ENCODE measurements at places on chromosomes 7 and 10.

- DNase-seq: no peak
Observed at GRCh38 chr7:17022920-17023319, 141.1 kb upstream of the AGR3 start.

DNA sequence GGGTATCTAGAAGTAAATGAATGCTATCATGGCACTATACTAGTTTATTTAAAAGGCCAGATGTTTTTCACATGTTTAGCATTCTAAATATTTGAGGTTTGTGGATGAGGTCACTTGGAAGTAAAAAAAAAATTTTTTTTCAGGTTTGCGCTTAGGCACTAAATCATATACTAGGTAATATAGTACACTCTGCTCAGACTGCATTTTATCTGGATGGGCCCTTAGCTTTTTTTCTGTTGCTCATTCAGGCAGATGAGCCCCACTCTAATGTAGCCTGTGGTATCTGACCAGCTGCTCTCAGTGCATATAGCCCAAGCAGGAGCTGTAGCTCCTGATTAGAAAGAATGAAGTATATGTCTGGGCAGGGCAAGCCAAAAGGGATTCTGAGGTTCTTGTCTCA lies 210.1 kb downstream of the AUTS2 start:
- DNase-seq: peak; percentile 21

DNA sequence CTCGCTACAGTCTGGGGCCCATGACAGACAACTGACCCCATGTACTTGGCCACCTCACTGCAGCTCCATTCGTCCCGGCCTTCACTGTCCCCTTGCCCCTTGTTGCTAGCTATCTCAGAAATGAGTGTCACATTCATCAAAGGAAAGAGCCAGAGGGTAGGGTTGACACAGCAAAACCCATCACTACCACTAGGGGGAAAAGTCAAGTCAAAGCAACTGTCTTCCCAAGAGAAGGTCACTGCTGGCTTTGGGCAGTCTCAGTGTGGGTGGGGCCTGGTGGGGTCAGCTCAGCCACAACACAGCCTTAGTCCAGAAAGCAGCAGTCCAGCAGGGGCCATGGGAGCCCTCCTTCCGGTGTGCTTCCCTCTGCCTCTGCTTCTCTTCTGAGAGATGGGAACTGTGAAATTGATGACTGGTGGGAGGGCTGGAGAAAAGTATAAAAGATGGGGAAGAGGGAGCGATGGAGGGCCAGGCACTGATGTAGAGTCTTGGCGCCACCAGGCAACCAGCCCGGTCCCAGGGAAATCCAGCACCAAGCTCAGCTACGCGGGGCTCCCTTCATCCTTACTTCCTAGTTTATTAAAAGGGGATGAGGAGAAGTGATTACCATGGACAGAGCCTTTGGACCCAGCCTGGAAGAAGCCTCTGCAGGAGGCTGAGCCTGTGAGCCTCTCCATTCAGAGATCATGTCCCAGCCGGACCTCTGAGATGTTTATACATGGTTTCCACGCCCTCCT lies 58.0 kb downstream of the PLXNA4 start:
- no peak for DNase-seq

- no peak for DNase-seq
Observed at GRCh38 chr10:43076876-43077420, at the start of gene RET. TSS of gene RET (plus strand) at chr10:43077069. CDS start at chr10:43077259, 190 bp downstream.

- DNase-seq: peak; percentile 14
Observed at GRCh38 chr7:49791088-49791741, 17.8 kb downstream of the VWC2 start.

- no peak for DNase-seq
Observed at GRCh38 chr7:117645481-117646165, 165.8 kb downstream of the CFTR start.

- DNase-seq: no peak
Observed at GRCh38 chr7:17942231-17942630, 1.9 kb upstream of the SNX13 start.

- DNase-seq: peak; percentile 13
Observed at GRCh38 chr7:84647797-84648757, 453.5 kb upstream of the SEMA3A start.

GRCh38 chr10:102581981-102582580 lies 62.2 kb upstream of the TRIM8 start:
- DNase-seq: peak; percentile 75

- DNase-seq: no peak
Observed at GRCh38 chr7:121957626-121958025, 84.7 kb downstream of the PTPRZ1 start.

DNA sequence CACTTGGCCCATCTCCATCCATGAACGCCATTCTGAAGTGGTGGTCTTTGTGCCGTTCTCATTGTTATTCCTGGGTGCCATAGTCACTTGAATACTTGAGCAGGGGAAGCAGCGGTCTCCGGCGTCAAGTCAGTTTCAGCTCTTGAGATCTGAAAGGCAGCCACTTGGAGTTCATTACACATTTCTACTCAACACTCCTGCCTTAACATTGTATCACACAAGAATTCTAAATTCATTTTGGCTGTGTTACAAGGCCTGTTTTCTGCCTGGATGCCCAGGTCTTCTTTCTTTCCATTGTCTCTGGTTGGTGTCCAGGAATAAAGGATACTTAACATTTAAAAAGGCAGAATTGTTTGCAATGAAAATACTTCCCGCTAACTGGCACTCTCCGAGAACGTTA lies 69.0 kb upstream of the RAB11FIP2 start:
- DNase-seq: no peak

GRCh38 chr10:36942616-36943015 lies 182.8 kb upstream of the ANKRD30A start:
- DNase-seq: no peak

- DNase-seq: no peak
Observed at GRCh38 chr7:2710286-2710655, 22.3 kb downstream of the AMZ1 start.

DNA sequence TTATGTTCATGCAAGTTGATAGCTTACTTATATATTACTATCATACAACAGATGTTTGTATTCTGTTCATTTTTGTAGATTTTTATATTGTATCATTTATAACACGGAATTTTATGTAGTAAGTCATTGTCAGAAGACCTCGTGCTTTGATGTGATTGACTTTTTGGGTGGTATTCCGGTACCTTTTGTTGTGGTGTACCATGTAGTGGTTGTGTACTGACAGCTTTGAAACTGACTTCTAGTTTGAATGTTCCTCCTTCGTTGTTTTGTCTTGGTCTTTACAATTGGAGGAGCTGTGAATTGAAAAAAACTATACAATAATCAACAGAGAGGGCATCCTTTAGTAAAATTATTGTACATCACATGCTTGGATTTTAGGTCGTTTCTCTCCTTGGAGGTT lies 61.5 kb downstream of the WAC start:
- no peak for DNase-seq

GRCh38 chr7:152313217-152313616 lies 122.6 kb downstream of the KMT2C start:
- no peak for DNase-seq

DNA sequence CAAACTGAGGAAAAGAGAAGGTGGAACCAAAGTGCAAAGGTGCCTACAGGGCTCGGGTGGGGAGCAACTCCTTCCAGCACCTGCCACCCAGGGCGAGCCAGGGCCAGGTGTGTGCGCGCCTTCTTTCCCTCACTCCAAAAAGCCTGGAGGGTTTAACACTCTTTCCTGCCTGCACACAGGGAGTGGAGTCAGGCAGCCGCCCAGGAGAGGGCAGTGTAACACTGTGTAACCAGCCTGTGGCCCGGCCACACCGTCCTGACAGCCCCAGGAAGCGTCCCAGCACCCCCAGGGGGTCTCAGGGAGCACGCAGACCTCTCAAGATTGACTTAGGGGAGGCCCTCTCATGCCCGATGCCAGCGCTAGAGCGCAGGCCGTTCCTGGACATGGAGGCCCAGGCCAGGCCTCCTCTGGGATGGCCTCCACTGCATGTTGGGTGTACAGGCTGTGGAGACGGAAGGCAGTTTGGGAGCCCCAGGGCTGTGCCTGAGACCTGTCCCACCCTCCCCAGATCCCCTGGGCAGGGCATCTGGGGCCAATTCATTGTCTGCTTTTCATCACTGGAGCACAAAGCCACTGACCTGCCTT lies 13.4 kb downstream of the BRI3 start:
- peak; percentile 67 for DNase-seq

DNA sequence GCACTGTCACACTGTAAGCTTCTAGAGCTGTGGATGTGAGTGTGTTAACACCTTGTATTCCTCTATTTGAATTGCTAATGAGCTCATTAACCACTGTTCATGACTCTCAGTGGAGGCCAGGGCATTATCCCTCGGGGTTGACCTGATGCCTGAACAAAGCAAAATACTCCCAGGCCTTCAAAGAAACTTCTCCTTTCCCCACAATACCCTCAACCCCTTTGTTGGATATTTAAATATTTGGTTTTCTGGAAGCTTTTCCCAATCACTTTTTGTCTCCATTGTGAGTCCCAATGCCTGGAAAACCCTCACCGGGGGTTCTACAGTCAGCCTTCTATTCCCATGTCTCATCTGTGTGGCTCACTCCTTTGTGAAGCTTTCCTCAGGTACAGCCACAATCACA lies 780.1 kb downstream of the PHTF2 start:
- DNase-seq: no peak

- DNase-seq: peak; percentile 61
Observed at GRCh38 chr10:2978111-2978510, 89.2 kb upstream of the PFKP start.

- peak; percentile 55 for DNase-seq
Observed at GRCh38 chr7:73770002-73770859, at the start of gene CLDN3. TSS of gene CLDN3 (minus strand) at chr7:73770270. CDS start at chr7:73770049, 221 bp downstream.

- no peak for DNase-seq
Observed at GRCh38 chr10:103747193-103747865, 108.0 kb downstream of the SH3PXD2A start.

- no peak for DNase-seq
Observed at GRCh38 chr7:17620566-17620965, 319.7 kb downstream of the SNX13 start.

DNA sequence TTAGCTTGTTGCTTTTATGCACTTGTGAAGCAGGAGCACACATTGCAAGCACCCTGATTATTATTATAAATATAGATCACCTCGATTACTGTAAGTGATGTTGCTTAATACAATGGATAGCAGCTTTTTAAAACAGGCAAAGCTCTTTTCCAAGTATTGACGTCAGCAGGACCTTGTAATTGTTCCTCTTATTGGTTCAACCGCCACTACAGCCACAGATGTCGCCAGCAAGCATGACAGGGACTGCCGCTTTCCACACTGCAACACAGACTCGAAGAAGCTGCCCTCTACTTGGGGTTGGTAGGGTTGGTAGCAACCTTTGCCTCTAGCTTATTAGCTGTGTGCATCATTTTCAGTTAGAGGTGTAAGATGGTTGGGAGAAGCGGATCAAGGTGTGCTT lies 167.6 kb downstream of the ZNF365 start:
- DNase-seq: no peak

DNA sequence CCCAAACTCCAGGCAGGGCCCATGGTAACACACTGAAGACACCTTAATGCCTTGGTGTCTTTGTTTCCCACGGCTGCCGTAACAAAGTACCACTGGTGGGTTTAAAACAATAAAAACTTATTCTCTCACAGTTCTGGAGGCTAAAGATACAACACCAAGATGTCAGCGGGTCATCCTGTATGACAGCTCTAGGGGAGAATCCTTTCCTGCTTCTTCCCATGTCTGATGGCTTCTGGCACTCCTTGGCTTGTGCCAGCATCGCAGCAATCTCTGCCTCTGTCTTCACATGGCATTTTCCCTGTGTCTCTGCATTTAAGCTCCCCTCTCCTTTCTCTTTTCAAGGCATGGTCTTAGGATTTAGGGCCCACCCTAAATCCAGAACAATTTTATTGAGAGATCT lies 33.1 kb downstream of the PRSS2 start:
- no peak for DNase-seq

DNA sequence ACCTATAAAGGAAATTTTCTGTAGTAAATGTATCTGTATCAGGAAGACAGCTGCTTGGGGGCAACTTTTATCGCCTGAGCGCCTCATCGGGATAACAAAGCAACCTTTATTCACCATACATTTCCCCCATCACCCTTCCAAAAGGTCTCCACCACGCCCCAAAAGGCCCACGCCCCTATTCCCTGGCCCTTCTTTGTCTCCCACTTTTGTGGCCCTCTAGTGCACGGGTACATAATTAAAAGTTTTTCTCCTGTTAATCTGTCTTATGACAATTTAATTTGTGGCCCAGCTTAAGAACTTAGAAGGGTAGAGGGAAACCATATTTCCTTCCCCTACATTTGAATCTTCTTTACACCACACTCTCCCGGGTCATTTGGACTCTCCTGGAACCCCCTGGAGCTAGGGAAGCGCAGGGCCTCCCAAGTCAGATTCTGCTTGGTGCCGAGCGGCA lies 625 bp downstream of the RP9 start:
- DNase-seq: peak; percentile 31

- no peak for DNase-seq
Observed at GRCh38 chr10:131571865-131572264, 260.3 kb upstream of the TCERG1L start.

GRCh38 chr7:39465055-39465929 lies 100.9 kb upstream of the YAE1 start:
- peak; percentile 80 for DNase-seq

DNA sequence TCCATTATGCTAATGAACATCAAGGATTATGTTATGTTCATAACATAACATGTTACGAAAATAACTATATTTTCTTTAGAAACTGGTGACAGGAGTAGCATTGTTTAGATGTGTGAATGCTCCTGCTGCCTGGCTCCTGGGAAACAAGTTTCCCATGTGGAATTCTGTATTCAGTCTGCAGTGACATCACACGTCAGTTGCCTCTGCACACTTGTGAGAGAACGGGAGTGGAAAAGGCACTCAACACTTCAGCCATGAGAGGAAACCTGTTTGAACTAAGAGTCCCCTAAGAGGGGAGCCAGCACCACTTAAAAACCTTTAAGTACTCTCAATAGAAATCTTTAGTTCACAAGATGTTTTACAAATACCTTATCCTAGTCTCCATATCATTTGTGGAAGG lies 140.3 kb upstream of the FAM20C start:
- no peak for DNase-seq

GRCh38 chr10:131062621-131063260 lies 248.8 kb downstream of the TCERG1L start:
- DNase-seq: no peak

DNA sequence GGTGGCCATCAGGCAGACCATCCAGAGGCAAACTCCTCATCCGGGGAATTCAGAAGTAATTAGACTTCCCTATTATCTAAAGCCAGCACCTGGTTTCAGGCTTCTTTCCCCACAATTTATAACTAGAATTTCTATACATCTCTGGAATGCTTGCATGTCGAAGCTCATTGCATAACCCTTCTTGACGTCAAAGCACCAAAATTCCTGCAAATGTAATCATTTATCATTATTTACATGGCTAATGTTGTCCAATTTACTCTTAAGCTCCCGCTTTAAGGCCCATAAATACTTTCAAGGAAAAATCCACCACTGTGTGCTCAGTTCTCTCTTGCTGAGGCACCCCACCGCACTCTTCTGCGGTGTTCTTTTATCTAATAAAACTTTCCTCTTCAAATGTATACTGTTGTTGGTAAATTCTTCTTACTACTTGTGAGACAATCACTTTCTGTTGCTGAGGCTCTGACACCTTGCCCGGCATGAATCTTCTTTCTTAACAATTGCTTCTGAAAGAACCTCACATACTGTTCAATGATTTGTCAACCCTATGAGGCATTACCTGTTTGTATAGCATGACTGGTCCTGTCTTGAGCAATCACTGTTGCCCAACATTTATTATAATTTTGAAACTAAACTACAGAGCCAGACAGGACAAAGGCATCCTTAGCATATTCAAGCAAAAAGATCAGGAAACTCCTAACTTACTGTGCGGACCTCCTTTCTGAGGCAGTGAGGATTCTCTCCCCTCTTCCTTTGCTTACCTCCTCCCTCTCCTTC lies 17.4 kb upstream of the GPR141 start:
- DNase-seq: no peak
